ENCODE measurements at places on chromosomes 7 and 10.
A peak's percentile ranks its signal among the peaks of the same experiment; 100 is the strongest.

GRCh38 chr7:50826371-50827172, 43.9 kb upstream of the GRB10 start:
- no peak for DNase-seq

DNA sequence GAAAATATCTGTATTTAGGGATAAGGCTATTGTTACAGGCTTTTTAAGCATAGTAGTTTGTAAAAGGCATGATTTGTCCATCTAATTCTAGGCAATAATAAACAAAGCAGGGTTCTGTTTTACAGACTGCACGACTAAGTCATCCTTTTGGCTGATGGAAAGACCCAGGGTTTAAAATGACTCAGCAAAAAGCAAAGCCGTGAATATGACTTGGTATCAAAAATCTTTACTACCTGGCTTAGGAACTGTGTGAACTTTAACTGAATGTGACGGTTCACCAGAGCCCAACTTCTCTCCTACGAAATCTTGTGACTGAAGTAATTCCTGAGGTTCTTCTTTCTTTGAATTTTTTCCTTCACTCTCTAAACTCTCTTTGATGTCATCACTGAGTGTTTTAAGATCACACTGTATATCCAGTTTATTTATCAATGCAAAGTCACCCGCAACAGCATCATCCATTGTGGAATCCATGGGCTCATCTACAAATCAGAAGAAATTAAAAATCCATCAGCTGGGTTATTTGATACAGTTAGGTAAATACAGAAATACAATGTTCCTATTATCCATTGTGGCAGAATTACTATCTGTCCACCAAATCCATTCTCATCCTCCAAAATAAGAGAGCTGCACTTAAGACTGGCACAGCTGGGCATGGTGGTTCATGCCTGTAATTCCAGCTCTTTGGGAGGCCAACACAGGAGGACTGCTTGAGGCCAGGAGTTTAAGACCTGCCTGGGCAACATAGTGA, 17.0 kb downstream of the ATE1 start:
- DNase-seq: no peak

DNA sequence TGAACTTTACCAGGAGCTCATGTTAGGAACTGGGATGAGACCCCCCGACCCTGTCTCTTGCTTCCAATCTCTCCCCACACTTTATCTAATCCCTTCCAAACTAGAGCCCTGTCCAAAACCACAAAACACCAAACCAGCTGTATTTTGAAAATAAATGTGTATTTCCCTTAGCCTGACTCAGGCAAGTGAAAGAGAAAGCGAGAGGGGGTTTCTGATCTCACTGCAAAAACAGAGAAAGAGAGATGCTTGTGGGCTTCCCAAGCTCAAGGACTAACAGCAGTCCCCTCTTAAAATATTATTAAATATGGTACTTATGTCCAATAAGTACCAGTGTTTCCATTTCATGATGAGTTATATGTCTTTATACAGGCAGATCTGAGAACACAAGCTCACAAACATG, 122.0 kb downstream of the AGMO start:
- DNase-seq: no peak

GRCh38 chr10:56782503-56782902, 421.4 kb upstream of the ZWINT start:
- no peak for DNase-seq

GRCh38 chr10:68957284-68957615, 1.3 kb downstream of the DDX21 start:
- DNase-seq: no peak

DNA sequence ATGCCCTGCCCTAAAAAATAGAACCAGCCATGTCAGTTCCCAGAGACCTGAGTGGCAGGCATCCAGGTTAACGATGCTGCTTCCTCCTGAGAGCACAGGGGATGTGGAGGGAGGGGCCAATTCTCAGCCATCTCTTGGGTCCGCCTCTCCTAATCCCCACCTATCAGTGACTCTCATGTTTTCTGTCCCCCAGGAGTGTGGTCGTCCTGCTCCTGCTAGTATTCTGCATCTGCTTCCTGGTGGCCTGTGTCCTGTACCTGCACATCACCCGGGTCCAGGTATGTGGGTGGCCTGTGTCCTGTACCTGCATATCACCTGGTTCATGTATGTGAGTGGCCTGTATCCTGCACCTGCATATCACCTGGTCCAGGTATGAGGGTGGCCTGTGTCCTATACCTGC, 105.3 kb downstream of the ADCY1 start:
- DNase-seq: no peak

DNA sequence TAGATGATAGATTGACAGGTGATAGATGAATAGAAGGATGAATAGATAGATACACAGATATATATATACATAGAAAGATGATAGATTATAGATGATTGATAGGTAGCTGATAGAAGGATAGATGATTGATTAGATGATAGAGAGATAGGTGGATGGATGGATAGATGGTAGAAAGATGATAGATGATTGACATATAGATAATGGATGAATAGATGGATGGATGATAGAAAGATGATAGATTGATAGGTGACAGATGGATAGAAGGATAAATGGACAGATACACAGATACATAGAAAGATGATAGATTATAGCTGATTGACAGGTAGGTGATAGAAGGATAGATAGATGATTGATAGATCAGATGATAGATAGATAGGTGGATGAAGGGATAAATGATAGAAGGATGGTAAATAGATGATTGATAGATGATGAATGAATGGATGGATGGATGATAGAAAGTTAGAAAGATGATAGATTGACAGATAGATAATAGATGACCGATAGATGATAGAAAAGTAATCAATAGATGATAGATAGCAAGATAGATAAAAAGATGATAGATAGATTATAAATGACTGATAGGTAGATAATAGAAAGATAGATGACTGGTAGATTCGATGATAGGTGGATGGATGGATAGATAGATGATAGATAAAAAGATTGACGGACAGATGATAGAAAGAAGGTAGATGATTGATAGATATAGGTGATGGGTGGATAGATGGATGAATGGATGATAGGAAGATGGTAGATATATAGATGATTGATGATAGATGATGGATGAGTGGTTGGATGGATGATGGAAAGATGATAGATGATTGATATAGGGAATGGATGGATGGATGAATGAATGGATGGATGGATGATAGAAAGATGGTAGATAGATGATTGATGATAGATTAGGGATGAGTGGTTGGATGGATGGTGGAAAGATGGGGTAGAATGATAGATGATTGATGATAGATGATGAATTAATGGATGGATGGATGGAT, 80.4 kb downstream of the MICALL2 start:
- no peak for DNase-seq

DNA sequence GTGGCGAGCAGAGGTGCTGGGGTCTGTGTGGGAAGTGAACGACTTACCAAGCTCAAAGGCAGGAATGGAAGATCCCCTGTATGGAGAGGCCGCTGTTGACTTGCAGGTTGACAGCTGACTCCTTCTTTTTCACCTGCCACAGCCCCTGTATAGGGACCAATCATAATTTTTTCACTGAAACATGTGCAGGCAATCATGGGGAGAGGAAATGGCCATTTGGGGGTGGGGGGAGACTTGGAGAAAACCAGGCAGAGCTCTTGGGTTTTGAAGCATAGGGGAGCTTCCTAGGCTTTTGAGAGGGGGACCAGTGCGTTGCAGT, 101.4 kb downstream of the WDR37 start:
- no peak for DNase-seq

DNA sequence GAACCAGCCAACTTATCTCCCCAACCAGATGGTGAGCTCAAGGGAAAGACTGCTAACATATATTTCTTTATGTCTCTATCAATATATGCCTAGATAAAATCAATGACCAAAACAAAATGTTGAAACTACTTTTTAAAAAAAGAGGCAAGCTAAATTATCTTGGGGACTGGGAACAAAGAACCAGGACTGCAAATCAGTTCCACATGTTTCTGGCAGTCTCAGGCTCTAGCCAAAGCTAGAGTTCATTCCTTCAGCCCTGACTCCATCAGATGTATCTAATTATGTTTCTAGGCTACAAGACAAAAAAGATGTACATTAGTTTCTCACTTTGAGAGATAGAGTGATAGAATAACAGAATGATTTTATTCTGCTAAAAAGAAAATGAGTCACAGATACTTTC, 1290.3 kb upstream of the SORCS1 start:
- DNase-seq: no peak

GRCh38 chr7:133412942-133413341, 160.1 kb downstream of the EXOC4 start:
- no peak for DNase-seq

DNA sequence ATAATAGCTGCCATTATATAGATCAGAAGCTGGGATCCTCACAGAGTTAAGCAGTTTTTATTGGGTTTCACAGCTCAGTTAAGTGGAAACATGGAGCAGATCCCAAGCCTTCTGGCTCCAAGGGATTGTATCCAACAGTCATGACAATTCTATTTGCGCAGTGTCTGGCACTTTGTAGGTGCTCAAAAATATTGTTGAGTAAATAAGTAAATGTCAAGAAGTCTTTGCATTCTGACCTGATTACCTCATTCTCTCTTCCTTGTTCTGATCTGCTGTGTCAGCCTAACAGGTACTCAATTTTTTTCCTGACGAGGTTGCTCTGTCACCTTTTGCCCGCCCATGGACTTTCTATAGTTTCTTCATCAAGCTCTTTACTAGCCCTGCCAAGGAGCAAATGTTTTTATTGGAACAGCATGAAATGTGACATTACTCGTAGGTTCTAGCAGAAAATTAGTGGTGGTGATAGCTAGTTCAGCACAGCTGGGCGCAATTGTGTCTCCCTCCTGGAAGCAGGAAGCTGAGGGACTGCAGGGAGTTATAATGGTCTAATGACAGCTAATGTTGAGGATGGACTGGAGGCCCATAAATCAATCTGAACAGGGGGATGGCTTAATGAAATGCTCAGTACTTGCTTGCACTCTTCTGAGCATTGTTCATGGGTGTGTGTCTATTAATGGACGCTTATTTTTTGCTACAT, 680.2 kb downstream of the CCSER2 start:
- DNase-seq: no peak

GRCh38 chr10:15244635-15245197, 76.2 kb upstream of the NMT2 start:
- no peak for DNase-seq

GRCh38 chr7:86643561-86644281, at the start of gene GRM3:
Gene GRM3, plus strand, starts transcription at chr7:86643909. Its CDS starts 121,237 bp downstream, at chr7:86765146.
- no peak for DNase-seq

DNA sequence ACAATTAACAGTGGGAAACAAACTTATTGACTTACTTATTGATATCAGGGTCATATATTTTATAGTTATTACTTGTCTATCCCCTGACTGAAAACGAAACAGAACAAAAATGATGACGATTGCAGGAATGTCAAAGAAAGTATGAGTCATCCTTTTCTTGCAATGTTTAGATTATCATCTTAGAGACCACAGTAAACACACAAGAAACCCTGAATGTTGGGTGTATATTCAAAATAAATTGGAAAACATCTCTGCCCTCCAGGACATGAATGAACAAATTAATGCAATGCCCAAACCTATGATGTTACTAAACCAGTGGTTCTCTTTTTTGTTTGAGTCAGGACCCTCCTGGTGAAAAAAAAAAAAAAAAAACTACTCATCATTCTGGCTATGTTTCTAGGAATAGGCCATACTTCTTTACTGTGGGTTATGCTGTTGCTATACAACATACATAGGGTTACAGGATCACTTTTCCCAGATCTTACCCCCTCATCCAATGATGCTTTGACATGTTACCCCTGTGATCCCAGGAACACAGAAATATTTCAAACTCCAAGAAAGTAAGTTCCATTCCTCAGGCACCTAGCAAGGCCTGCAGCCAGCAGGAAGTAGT, 623.4 kb upstream of the IGFBP3 start:
- no peak for DNase-seq

GRCh38 chr7:28926871-28927597, 31.1 kb downstream of the TRIL start:
- peak; percentile 8 for DNase-seq

- no peak for DNase-seq
Observed at GRCh38 chr7:91750091-91750490, 130.4 kb downstream of the MTERF1 start.

DNA sequence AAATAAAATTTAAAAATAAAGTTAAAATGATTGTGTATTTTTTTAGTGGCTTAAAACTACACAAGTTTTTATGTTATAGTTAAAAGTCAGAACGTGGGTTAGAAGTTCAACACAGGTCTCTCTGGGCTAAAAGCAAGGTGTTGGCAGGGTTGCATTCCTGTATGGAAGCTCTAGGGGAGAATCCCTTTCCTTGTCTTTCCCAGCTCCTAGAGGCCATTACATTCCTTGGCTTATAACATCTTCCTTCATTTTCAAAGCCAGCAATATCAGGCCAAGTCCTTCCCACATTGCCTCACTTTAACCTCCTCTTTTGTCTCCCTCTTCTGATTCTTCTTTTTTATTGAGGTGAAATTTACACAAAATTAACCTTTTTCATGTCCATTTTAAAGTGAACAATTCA, 52.4 kb upstream of the EEPD1 start:
- DNase-seq: no peak

DNA sequence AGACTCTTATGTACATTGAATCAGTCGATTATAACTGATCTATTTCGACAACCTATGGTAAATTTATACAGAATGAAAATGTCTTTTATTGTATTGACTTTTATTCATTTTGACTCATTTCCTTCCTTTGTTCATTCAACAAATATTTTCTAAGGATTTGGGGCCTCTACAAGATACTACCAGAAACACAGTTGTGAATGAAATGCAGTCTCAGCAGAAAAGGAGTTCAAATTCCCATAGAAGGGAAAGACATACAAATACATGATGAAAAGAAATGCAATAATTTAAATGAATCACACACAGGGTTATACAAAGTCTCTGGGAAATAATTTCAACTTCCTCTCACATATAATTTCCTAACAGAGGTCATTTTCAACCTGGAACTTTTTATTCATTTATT, 134.0 kb upstream of the SEMA3A start:
- no peak for DNase-seq

GRCh38 chr10:28094121-28094520, 95.2 kb upstream of the ODAD2 start:
- no peak for DNase-seq

GRCh38 chr10:4263601-4263921, 478.6 kb upstream of the KLF6 start:
- DNase-seq: no peak

- DNase-seq: no peak
Observed at GRCh38 chr7:29202651-29203069, 8.1 kb downstream of the CHN2 start.

All from stimulated activated CD8-positive, alpha-beta memory T cell treated with anti-CD3 and anti-CD28 coated beads, Interleukin-7, amount 100 ng/mL, for 1 hour (primary cell).